ENCODE measurements at places on chromosomes 5 and 9.

DNA sequence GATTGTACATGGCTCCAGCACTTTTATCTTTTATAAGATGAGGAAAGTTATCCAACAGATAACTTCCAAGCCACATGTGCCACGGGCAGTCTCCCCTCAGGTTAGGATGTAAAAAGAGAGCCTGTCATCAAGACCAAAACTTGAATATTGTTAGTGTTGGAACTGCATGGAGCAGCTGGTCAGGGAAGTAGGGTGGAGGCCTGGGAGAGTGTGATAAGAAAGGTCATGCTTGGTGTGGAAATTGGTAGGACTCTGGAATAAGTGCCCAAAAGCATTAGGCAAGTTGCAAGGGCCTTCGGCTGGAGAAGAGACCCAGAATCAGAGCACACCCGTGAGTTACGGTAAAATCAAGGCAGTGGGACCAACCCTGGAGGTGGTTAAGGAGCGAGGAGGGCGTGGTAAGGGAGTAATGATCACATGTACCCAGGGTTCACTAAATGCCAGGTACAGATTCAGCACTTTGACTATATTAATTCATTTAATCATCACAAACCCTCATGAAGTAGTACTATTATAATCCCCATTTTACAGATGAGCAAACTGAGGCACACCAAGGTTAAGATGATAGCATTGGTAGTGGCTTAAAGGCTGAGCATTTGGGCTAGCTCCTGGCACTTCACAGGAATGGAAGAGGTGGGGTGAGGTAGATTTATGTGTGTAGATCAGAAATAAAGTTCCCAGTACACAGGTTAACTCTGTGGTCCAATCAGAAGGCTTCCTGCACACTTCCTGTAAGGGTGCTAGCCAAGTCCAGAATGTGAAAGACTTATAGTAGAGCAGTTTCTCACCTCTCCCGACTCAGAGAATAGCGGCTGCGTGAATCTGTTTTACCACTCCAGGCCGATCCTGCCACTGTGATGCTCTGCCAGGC is 96.5 kb upstream of the ZNF608 start:
- no peak for DNase-seq

- DNase-seq, result no peak
These were observed 32.5 kb upstream of the ERBIN start for GRCh38 chr5:65893749-65894430.

- no peak for DNase-seq
These were observed 29.5 kb downstream of the RAI14 start for GRCh38 chr5:34685485-34686165.

DNA sequence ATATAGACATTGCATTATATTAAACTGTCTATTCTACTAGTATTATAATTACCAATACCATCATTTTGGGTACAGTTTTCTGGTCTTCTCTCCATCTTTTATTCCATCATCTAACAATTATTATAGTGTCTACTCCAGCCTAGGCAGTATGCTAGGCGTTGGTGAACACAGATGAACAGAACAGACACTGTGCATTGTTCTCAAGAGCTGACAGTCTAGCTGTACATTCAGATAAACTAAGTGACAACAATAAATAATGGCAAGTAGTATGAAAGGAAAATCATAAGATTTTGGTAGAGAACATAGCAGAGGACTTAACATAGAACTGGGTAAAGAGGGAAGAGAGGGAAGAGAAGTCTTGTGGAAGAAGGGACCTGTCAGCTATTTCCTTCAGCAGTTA is 12.5 kb upstream of the SGCD start:
- DNase-seq, result no peak

- no peak for DNase-seq
These were observed 443.8 kb upstream of the ST8SIA4 start for GRCh38 chr5:101346906-101347305.

DNA sequence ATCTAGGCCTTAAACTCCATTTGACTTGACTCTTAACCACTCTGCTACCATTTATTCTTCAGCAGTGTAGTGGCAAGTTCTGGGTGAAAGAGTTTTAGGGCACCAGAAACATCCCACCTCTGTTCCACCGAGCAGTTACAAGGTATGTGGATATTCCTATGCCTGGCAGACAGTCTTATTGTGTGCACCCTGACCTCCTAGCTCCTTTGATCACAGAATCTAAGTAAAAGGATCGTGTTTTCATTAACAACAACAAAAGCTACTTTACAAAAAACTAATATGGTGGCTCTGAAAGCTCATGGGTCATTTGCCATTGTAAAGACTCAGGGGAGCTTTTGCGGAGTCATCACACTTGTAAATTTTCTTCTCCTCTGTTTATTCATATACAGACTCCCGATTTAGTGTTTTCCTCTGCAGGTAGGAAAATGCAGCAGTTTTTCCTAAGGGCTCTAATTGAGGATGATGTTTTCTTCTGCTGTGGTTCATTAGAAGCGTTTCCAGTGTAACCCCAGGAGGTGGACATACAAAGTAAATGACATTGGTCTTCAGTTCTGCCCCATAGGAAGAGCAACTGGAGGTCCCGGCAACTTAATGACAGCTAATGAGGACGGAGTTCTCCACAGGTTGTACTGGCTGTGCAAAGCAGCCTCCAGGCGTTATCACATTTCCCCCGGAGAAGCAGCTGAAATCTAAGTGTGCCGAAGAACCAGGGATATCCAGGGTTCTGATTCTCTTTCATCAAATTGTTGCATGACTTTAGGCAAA is 78.2 kb downstream of the ATP10B start:
- no peak for DNase-seq

DNA sequence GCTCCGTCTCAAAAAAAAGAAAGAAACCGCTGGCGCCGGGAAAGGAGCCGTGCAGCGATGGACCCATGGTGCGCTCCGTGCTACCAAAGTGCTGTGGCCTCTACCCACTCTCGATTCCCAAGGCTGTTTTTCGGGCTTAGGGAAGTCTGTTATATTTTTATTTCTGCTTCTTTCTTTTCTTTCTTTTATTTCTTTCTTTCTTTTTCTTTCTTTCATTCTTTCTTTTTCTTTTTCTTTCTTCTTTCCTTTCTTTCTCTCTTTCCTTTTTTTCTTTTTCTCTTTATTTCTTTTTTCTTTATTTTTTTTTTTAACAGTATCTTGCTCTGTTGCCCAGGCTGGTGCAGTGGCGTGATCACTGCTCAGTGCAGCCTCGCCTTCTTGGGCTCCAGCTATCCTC is 87.5 kb downstream of the ANXA2R start:
- no peak for DNase-seq

DNA sequence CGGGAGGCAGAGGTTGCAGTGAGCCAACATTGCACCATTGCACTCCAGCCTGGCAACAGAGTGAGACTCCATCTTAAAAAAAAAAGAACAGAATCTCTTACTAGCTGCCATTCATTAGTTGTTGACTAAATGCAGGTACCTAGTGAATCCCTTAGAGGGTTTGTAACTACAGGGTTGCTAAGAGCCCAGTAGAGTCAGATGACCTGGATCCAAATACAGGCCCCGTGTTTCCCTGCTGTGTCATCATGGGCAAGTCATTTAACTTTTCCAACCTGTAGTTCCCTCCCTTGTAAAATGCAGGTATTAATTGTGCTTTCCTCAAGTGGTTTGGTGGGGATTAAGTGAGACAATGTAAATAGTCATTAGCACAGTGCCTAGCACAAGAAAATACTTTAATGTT is 32.8 kb downstream of the PLAC8L1 start:
- no peak for DNase-seq

- DNase-seq, result no peak
These were observed 17.9 kb upstream of the CTNNAL1 start for GRCh38 chr9:109031241-109031640.

GRCh38 chr9:81424431-81424830 is 264.9 kb downstream of the TLE1 start:
- DNase-seq, result no peak

- DNase-seq, result no peak
These were observed 57.4 kb upstream of the ANKRD55 start for GRCh38 chr5:56290378-56291078.

DNA sequence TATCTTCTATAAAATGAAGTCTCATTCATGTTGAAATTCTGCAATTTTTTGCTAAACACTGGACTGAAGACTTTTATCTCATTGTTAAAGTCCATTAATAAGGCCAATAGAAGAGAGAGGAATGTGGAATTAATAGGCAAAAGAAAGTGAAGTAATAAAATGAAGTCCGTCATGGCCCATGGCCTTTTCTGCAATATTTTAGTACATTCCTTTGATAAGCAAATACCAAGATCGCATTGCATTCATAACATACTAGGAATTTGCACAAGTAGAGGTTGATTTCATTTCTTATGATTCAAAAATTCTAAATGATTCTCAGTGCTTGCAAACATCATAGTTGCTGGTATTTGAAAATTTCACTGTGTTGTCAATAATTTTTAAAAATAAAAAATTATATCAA is 664.0 kb downstream of the NR2F1-AS1 start:
- no peak for DNase-seq
